Stimulated activated CD8-positive, alpha-beta memory T cell treated with anti-CD3 and anti-CD28 coated beads, Interleukin-7, amount 100 ng/mL, for 48 hours (primary cell): ENCODE measurements at places on chromosomes 12 and 14.

GRCh38 chr14:55398679-55399078 is 13.0 kb downstream of the ATG14 start:
- DNase-seq = no peak

DNA sequence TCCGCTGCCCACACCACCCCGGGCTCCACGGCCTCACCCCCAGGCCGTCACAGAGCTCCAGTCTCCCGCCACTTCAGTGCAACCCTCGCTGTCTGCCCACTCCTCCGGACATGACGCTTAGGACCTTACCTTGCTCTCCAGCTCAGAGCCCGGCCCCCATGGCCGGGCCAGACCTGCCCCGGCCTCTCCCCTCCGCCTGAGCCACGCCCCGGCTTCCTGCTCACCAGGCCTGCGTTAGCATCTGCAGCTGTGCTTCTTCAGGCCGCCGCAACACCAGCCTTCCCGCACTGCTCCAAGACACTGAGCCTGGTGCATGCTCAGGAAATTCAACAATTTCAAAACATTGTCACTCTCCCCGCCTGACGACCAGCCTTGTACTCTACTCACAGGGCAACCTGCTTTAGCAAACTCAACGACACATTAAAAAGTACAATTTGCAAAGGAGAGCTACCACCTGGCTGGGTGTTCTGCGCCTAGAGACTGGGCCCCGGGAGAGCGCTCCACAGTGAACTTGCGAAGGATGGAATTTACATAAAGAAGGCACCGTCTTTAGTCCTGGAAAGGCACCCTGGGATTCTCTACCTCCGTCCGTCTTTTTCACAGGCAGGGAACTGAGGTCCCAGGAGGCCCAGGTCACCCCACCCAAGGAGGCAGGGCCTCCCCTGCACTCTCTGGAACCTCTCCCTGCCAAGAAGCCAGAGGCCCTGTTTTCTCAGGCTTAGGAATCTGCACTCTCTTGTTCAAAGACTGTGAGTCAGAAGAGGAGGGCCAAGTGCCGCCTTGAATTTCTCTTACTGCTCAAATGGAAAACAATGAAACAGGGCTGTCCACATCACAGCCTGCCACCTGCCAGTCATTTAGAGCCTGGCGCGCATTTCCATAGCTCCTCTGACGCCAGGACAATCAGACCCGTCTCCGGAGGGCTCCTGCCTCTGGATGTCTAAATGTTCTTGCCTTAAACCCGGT is 51.3 kb downstream of the STX2 start:
- no peak for DNase-seq

DNA sequence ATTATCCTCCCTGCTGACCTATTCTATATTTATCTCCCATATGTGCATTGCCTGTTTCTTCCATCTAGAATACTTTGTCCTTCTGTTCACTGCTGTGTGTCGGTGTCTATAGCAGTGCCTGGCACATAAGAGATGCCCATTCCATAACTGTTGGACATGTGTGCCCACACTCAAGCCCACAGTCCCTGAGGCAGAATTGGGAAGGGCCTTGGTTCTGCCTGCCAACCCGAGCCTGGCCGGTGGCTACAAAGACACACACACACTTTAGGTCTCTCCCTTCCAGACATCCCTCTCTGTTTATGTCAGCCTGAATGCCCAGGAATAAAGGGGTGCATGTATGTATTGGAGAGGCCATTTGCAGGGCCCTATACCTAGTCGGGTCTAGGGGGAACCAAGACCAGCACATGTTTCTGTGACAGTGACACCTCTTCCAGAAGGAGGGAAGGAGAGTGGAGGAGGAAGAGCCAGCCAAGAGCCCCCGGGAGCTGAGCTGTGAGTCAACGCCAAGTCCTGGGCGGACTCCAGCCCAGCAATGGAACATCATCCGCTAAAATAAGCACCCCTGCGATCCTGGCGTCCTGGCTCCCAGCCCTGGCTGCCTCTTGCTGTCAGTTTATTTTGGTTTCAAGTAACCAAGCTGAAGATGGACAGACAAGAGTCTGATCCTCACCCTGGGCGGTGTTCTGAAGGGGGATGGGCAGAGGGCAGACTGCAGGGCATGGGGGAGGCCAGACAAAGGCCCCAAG is 4.3 kb upstream of the ASB2 start:
- no peak for DNase-seq

GRCh38 chr12:65649126-65649525 is 175.2 kb upstream of the HMGA2 start:
- DNase-seq = no peak

GRCh38 chr12:11321980-11322379 is 11.7 kb upstream of the PRB4 start:
- no peak for DNase-seq

- no peak for DNase-seq
These were observed 20.1 kb upstream of the KRT7 start for GRCh38 chr12:52212701-52213563.

GRCh38 chr12:19451196-19451595 is 11.9 kb downstream of the AEBP2 start:
- DNase-seq = no peak

DNA sequence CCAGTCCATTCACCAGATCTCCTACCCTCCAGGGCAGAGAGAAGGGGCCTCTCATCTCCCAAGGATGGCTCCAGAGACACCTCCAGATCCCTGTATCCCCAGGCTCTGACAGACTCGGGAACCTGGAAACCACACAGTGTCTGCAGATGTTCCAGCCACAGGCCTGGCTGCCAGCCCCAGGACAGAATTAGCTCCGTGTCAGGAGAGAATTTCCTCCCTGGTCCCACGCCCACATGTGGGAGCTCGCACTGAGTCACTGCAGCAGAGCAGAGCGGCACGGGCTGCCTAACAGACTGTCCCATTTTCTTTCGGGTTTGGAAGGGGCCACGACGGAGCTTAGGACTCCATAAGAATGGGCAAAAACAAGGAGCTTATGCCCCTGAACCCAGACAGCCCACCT is 33.6 kb downstream of the CMKLR1 start:
- peak; percentile 6 for DNase-seq
